ENCODE measurements at places on chromosomes 1 and 21. TPM values are rescaled to one million over a fixed set of nuclear protein-coding genes. Genes with fewer than 3 reads are reported as not detected.
A peak's percentile ranks its signal among the peaks of the same experiment; 100 is the strongest.

DNA sequence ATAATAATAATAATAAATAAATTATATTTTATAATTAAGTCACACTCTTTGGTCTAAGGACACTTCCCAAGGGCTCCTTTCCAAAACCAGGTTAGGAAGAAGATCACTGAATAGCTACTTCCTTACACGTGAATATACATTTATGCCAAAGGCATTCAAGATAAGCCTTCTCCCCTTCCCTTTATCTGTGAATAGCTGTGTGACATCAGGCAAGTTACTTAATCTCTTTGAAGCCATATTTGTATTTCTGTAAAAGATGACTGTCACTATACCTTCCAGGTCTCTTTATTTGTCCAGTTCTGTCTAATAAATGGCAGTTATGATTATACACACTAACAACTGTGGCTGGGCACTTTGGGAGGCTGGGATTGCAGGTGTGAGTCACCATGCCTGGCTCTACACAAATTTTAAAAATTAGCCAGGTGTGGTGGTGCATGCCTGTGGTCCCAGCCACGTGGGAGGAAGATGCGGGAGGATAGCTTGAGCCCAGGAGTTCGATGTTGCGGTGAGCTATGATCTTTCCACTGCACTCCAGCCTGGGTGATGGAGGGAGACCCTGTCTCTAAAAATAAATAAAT, 5.5 kb upstream of the RNF11 start:
- H3K27ac ChIP-seq: no peak overlapping the region
- no peaks in the 10 kb centered on the region for H3K27me3 ChIP-seq
- DNase-seq: no peak
- H3K4me3 ChIP-seq: no peak overlapping the region

DNA sequence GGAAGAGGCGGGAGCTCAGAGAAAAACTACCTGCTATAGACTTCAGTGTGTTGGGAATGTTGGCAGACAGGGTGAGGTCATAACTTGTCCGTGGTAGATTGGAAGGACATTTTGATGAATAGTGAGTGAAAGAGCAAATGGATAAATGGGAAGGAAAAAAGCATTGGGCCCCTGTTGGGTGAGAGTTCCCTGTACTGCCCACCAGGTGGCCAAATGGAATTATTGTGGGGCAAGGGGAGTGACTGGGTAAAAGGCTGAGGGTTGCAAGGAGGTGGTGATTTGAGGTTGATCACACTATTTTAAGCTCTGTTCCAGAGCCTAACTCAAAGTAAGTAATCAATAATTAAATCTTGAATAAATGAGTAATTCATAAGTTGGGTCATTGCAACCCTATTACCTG, 60.4 kb downstream of the MRPS6 start:
- no peak for DNase-seq
- no peaks in the 10 kb centered on the region for H3K36me3 ChIP-seq
- H3K4me3 ChIP-seq: no peak overlapping the region
- no peak overlapping the region for H3K27ac ChIP-seq
- no peaks in the 10 kb centered on the region for H3K27me3 ChIP-seq

GRCh38 chr1:18344755-18345154, 136.0 kb upstream of the KLHDC7A start:
- no peak for DNase-seq
- H3K27ac ChIP-seq: no peak overlapping the region
- H3K4me1 ChIP-seq: no peaks in the 10 kb centered on the region
- H3K27me3 ChIP-seq: no peaks in the 10 kb centered on the region

GRCh38 chr1:1144122-1144842, 28.4 kb upstream of the C1orf159 start:
- peak; percentile 32 for DNase-seq
- H3K27ac ChIP-seq: peak overlapping the region; percentile 12
- H3K4me1 ChIP-seq: no peaks in the 10 kb centered on the region
- H3K36me3 ChIP-seq: no peaks in the 10 kb centered on the region
- no peaks in the 10 kb centered on the region for H3K27me3 ChIP-seq

Gene WRAP73
- total RNA-seq: 24.7 TPM

DNA sequence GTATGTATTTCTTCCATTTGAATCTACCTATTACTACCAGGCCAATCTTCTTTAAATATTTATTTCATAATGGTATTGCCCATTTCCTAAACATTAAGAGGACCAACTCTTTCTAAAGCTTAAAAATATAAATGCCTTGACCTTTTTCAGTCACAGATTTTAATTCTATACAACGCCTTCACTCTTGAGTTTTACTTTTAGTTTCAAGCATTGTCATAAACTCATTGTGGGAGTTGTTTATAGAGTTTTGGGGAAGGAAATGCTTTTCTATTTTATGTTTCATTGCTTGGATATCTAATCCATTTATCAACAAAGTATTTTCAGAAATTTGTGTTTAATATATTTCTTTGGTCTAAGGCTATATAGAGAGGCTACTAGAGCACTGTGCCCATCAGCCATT, 155.8 kb downstream of the DPYD start:
- DNase-seq: no peak
- no peak overlapping the region for H3K4me3 ChIP-seq
- H3K4me1 ChIP-seq: no peaks in the 10 kb centered on the region
- H3K27me3 ChIP-seq: no peaks in the 10 kb centered on the region
- H3K27ac ChIP-seq: no peak overlapping the region

DNA sequence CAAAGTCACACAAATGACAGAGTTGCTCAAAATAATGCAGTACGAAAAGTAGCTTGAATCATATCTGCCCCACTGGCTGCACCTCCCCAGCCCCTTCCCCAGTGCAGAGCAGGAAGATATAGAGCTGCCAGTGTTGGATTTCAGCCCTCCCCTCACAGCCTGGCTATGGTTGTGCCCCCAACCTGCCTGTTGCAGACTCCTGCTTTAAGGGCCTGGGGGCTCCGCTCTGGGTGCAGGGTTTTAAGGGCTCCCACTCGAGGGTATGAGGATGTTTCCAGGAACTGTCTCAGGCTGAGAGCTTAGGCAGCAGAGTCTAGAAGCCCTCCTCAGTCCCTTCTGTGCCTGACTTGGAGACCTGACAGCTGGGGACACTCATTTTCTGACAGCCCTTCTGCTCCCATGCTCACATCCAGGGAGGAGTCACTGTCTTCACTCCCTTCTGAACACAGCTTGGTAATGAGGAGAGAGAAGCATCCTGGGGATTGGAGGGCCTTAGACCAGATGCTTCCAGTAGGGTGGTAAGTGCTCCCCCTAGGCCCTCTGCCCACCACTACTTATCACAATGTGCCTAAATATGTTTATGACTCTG, 4.6 kb downstream of the S100A9 start:
- H3K4me3 ChIP-seq: no peak overlapping the region
- DNase-seq: peak; percentile 48
- H3K27ac ChIP-seq: no peak overlapping the region
- H3K27me3 ChIP-seq: no peaks in the 10 kb centered on the region
- H3K4me1 ChIP-seq: no peaks in the 10 kb centered on the region
- H3K36me3 ChIP-seq: no peaks in the 10 kb centered on the region

Gene VPS13D
- 76.0 TPM for total RNA-seq

DNA sequence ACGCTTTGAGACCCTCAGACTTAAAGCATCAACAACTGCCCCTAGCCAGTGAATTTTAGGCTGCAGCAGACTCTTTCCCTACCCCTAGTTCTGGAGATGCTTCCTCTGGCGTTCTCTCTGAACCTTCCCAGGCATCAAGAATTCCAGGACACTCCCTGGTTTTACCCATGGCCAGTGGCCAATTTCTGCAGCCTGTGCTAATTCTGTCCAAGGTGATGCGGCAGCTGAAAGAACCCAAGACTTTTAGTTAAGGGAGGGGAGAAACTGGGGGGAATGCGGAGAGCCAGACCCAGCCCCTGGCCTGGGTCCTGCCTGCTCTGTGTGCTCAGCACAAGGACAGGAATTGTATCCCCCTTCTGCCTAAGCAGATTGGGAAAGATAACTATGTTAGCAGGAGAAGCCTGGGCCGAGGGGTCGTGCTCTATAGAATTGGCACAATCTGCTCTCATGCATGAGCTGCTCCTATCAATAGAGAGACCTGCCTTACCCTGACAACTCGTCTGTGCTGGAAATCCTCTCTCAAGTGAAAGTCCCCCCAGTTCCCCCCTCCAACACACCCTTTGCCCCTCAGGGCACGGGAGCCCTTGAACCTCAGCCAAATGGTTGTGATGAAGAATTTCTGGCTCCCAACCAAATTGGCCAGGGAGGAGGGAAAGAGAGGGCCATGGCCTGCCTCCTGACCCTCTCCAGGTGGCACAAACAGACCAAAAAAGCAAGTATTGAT, 5.4 kb upstream of the GJA8 start:
- no peaks in the 10 kb centered on the region for H3K4me1 ChIP-seq
- no peak for DNase-seq
- H3K27ac ChIP-seq: no peak overlapping the region

GRCh38 chr1:182071924-182072323, 10.4 kb upstream of the ZNF648 start:
- H3K4me1 ChIP-seq: no peaks in the 10 kb centered on the region
- no peak for DNase-seq
- no peak overlapping the region for H3K27ac ChIP-seq

Gene SPRR2E
- total RNA-seq: not detected

Gene TPTE
- total RNA-seq: not detected

DNA sequence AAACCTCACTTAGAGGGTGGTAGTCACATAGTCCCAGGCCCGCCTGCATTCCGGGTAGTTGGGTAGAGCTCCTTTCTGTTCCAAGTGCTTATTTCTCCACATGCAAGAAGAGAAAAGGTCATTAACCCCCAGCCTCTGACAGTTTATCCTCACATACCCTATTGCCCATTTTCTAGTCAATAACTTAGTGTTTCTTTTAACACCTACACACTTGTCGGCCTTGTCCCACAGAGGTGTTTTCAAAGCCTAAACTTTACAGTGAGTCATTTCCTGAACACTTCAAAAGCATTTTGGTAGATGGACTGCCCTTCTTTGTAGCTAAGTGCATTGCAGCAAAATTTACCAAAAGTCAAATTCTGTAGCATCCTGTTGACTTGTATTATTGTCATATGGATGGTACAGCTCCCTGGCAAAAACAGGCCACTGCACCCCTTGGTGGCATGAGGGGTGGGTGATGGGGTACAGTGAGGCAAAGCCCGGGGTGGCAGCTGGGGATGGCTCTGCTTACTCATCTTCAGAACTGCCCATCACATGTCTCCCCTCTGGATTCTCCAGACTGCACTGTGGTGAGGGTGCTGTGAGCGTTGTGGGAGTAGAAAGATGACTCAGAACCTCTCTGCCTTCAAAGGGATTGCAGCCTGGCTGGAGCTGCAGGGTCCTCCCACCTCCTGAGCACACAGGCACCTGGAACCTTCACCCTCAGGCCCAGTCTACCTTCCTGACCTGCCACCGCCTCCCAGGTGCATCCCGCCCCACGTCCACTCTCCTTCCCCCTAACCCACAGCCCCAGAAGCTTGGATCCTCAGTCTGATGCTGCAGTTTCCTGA, 45.8 kb upstream of the DMRTB1 start:
- DNase-seq: no peak
- no peak overlapping the region for H3K4me3 ChIP-seq
- no peak overlapping the region for H3K27ac ChIP-seq
- no peaks in the 10 kb centered on the region for H3K4me1 ChIP-seq
- H3K27me3 ChIP-seq: peaks cover 4% of the 10 kb centered on the region

Gene ZNF593OS
- total RNA-seq: not detected

DNA sequence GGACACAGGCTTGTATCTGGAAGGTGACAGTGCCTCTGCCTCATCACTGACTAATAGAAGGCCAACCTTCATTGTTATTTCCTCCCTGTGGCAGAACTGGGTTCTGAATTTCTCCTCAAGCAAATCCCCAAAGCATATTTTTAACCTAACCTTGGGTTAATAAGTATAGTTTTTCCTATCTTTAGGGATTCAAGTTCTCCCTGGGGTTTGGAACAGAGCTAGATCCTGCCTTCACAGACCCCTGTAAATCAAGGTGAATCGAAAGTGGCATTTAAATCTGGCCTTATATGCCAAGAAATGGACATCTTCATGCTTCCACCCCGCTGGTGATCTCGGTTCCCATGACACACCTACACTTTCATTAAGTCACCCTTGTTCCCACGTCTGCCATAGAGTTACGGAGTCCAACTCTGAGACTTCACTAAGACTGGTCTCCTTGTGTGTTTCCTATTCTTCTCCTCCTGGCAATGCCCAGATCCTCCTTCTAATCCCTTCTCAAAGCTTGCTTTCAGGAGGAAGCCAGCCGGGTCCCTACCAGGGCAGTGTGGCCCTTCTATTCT, 4.3 kb upstream of the CHI3L2 start:
- H3K27ac ChIP-seq: no peak overlapping the region
- no peaks in the 10 kb centered on the region for H3K27me3 ChIP-seq
- no peak overlapping the region for H3K4me3 ChIP-seq

- H3K36me3 ChIP-seq: peaks cover 11% of the 10 kb centered on the region
- no peak for DNase-seq
- H3K4me1 ChIP-seq: peaks cover 16% of the 10 kb centered on the region
- no peaks in the 10 kb centered on the region for H3K27me3 ChIP-seq
- H3K4me3 ChIP-seq: peak overlapping the region; percentile 38
Measured at GRCh38 chr1:226734611-226735153, 4.4 kb downstream of the ITPKB start.

- no peak overlapping the region for H3K4me3 ChIP-seq
- no peaks in the 10 kb centered on the region for H3K27me3 ChIP-seq
- no peak for DNase-seq
- no peaks in the 10 kb centered on the region for H3K36me3 ChIP-seq
- no peaks in the 10 kb centered on the region for H3K4me1 ChIP-seq
- no peak overlapping the region for H3K27ac ChIP-seq
Measured at GRCh38 chr1:109902204-109902985, 8.3 kb upstream of the CSF1 start.

Gene IFNGR2
- 60.8 TPM for total RNA-seq

DNA sequence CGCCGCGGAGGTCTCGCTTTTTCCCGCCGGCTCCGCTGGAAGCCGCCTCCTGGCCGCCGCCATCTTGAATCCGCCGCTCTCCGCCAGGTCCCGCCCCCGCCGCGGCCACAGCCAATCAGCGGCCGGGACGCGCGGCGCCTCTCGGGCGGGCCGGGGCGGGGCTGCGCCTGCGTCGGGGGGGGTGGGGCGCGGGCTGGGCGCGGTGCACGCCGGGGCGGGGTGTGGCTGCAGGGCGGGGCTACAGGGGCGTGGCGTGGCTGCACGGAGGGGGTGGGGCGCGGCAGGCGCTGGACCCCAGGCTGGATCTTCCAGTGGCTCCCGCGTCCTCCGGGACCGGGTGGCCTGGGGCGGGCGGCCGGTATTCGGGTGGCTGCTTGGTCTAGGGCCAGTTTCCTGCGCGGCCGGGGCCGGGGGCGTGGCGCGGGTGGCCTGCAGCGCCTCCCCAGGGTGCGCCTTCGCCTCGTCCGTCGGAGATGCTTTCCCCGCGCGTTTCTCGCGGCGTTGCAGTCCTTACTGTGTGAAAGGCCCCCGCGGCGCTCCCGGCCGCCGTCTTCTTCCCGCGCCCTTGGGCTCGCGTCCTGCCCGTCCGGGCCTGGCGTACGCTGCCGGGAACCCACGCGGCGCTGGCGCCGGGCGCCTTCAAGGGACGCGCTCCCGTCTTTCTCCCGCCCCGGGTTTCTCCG, 575 bp downstream of the PCNT start:
- peak; percentile 96 for DNase-seq
- peaks cover 17% of the 10 kb centered on the region for H3K4me1 ChIP-seq
- peaks cover 5% of the 10 kb centered on the region for H3K36me3 ChIP-seq
- H3K27me3 ChIP-seq: no peaks in the 10 kb centered on the region
- peak overlapping the region; percentile 98 for H3K27ac ChIP-seq

Measured in lung (tissue), 17 donors.